ENCODE measurements at places on chromosomes 2 and 18.

GRCh38 chr18:62744076-62744968, 29.0 kb downstream of the PHLPP1 start:
- no peak for DNase-seq

DNA sequence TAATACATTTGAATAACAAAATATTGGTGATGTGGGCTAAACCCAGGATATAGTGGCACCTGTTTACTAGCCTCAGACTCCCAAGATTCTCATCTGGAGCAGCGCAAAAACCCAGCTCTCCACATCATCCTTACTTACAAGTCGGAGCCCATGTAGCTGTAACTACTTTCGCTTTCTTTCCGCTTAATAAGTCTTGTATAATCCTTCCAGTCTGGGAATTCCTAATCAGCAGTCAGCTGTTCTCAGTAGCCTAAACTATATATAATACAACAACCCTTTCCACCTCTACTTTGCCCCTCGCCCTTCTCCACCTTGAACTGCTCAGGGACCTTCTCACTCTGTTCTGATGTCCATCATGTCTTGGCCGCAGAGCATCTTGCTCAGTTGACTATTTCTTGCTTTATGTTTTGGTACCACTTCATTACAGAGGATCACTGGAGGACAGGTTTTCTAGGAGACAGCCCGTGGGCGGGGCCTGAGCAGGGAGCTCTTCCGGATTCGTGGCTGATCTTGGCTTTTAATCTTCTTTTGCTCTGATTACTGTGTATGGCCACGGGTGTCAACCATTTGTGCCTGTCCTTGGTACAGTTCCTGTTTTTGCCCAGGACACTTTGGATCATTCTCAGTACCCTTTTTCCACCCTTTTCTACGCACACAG, 119.9 kb upstream of the SERTAD2 start:
- DNase-seq, result no peak

DNA sequence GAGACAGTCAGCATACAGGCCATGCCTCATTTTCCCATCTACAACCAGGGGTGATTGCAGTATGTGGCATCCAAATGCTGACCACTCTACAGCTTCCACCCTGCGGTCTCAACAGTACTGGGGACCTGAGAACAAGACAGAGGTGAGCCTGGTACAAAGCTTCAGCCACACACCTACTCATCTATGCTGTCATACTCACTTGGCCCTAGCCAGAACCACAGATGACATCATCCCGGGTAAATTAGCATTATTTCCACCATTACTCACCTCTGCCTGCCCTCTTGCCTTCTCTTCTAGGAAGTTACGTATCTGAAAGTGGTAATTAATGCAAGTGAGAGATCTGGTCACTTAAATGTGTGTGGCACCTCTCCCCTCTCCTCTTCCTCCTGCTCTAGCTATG, 208.2 kb upstream of the ARL4C start:
- DNase-seq, result no peak

- DNase-seq, result no peak
These were observed 137.7 kb downstream of the TANC1 start for GRCh38 chr2:159106109-159106508.

DNA sequence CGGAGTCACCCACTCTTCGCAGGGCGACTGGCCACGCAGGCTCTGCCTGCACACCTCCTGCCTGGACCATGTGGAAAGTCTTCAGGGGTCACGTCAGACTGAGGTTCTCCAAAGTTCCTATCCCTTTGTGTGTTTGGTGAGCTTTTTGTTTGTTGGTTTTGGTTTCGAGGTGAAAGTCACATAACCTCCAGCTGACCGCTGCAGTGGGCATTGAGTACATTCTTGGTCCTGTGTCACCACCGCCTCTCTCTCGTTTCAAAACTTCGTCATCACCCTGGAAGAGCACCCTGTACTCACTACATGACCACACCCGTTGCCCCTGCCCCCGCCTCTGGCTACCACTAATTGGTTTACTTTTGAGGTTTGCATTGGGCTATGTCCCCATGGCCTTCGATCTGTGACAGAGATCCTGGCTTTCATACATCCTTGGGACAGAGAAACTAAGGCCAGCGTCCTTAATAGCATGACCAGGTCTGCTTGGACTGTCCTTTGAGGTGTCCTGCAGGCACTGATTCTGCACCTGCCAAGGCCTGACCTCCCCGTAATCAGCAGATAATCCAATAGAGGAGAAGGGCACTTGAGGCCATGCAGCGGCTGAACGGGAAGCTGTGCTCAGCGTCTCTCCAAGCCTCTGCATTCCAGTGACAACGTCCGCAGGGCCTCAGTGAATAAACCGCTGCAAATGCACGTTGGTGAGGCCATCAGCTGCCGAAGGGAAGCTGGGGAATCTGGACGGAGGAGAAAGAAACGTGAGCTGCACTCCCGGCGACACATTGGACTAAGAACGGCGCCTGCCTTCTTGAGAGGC, 46.8 kb downstream of the SH3BP4 start:
- DNase-seq, result peak; percentile 78

- no peak for DNase-seq
These were observed 152.3 kb upstream of the MMADHC start for GRCh38 chr2:149739883-149740265.

GRCh38 chr2:217749008-217749407, 253.8 kb downstream of the TNS1 start:
- no peak for DNase-seq

- DNase-seq, result peak; percentile 48
These were observed 134.1 kb upstream of the ITGB6 start for GRCh38 chr2:160334028-160334741.

DNA sequence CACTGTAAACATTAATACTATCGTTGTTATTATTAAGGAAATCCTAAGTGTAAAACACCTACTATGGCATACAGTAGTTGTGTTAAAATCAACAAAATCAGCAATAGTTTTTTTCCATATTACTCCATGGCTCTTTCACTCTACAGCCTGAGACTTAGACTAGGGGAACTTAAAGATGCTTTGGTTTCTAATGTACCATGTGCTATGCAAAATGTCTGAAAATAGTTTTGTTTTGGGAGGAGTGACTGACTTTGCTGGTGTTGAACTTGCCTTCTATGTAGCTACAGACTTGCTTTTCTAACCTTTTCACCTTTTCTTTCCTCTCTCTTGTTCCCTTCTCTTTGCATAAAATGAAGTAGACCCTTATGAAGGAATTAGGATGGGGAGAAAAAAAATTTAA, 159.0 kb upstream of the CCDC195 start:
- DNase-seq, result no peak

DNA sequence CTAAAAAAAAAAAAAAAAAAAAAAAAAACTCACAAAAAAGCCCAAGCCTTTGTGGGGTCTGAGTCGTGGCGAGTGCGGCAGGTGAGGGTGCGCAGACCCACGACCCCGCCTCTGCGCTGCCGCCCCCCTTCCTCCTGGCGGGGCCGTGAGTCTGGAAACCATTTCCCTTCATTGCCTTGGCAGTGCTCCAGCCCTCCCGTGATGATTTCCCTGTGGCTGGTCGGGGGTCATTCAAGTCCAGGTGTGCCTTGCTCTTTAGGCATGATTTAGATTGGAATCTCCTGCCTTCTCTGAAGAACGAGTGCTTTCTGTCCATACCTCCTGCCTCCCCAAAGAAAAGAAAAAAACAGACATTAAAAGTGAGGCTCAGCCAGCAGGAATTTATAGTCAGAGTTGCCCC, 161.8 kb downstream of the FAM210A start:
- DNase-seq, result no peak

DNA sequence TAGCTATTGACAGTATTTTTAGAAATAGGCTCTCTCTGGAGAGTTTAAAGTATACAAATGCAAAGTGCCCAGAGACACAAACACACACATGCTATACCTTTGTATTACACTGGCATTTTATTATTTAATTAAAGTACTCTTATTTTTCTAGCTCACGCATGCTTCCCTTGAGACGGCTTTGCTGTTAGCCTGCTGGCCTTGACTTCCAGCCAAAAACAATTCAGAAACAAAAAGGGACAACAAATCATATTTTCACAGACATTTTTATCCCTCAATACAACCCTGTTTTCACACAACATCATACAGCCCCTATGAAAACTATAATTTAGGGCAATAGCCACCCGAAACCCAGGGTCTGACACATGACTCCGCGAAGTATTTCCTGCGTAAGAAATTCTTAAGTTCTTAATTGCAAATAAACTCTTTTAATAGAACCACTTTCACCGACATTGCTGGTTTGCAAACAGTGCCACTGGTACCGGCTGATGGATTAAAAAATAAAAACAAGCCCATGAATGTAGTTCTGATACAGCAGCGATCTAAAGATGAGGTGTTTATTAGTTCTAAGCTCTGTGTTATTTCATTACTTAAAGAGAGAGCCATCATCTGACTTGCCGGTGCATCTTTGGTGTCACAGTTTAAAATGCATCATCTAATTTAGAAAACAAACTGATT, 185.1 kb downstream of the TCF4 start:
- DNase-seq, result peak; percentile 51
